ENCODE measurements at places on chromosomes 5 and 9.

GRCh38 chr5:31193591-31194467 is at the start of gene CDH6:
Gene CDH6 (plus strand): TSS chr5:31193686. CDS start chr5:31267474, 73,788 bp downstream.
- DNase-seq = peak; percentile 70

- no peak for DNase-seq
These were observed 301.5 kb upstream of the ACTBL2 start for GRCh38 chr5:57784121-57784520.

DNA sequence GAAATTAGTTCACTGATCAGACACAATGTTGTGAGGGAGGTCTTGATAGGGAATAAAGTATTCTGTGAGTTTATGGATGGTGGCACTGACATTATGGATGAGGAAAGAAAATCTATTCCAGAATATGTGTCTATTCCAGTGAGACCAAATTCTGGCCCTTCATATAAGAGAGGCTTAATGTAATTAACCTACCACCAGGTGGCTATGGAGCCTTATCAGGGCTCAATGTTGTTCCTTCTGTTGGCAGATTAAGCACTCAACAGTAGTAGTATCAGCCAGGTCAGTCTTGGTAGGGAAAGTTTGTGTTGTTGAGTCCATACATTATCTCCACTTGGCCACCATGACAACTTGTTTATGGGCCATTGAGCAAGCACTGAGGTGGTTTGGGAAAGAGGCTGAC is 41.7 kb upstream of the BARX1 start:
- no peak for DNase-seq

GRCh38 chr5:36638056-36638455 is 31.6 kb downstream of the SLC1A3 start:
- no peak for DNase-seq

- no peak for DNase-seq
These were observed 21.7 kb downstream of the IL33 start for GRCh38 chr9:6237267-6237666.

GRCh38 chr5:73946919-73947602 is 321.1 kb downstream of the ARHGEF28 start:
- DNase-seq = no peak

DNA sequence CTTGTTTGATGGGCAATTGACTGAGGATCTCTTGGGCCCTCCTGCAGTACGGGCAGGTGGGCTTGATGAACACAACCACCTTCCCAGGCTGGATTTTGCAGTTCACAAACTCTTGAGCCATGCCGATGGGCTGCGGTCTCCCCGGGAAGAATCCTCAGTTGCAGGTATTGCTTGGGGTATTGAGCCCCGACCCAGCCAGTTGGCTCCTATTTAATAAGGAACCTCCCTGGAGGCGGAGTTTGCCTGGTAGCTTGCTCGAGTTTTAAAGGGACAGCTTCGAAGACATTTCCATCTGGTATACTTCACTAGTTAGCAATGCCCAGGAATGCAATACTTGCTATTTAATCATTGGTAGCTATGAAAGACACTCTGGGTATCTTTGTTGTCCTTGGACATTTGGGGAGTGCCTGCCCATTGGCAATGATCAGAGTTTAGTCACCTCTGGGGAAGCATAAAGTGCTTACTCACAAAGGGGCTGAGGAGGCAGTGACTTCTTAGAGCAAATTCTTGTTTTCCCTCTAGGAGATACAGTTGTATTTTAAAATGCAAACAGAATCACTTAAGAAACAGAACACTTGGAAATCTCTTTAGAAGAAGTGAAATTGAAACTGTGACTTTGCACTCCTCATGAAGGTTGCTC is at the start of gene GLRX:
TSS of gene GLRX (minus strand) at position 185 of the 640 bp plus-strand sequence. CDS start at position 121, 64 bp downstream.
- peak; percentile 77 for DNase-seq

- peak; percentile 88 for DNase-seq
These were observed 414.3 kb downstream of the ANXA1 start for GRCh38 chr9:73565833-73566465.

GRCh38 chr5:154962494-154962893 is 21.6 kb downstream of the MRPL22 start:
- no peak for DNase-seq

GRCh38 chr5:53116597-53116996 is 7.0 kb upstream of the MOCS2 start:
- DNase-seq = no peak

GRCh38 chr9:92180669-92181181 is 65.5 kb upstream of the SPTLC1 start:
- DNase-seq = no peak

DNA sequence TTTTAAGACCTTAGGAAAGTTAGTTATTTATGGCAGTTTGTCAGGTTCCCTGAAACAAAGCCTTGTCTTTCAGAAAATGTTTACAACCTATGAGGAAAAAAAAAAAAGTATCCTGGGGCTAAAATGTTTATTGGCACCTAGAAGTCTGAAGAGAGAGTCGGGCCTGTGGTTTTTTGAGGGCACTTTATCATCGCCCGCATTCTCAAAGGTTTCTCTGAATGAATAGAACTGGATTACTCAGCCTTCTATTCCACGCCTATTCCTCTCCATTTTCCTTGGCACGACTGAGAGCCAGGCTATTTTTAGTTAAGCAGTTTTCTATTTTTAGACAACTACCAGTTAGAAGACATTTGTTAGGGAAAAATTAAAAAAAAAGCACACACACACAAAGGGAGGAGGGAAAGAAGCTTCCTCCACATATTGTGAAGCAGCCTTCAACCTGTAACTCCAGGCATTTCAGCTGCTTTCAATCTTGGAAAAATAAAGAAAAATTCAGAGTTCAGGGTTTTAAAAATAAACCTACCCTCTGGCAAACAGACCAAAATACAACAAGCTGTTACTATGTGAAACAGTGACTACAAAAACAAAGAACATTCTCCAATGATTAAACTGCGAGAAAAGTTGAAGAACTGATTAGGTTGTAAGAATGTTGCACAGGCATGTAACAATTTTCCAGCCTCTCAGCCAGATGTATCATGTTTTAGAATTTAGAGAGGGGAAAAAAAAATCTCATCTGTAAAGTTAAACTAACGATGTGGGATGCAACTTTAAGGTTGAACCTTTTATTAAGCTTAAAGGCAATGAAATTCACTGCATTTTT is 97.0 kb downstream of the MEF2C start:
- DNase-seq = peak; percentile 69

GRCh38 chr5:128380337-128380736 is 157.7 kb downstream of the FBN2 start:
- DNase-seq = no peak

DNA sequence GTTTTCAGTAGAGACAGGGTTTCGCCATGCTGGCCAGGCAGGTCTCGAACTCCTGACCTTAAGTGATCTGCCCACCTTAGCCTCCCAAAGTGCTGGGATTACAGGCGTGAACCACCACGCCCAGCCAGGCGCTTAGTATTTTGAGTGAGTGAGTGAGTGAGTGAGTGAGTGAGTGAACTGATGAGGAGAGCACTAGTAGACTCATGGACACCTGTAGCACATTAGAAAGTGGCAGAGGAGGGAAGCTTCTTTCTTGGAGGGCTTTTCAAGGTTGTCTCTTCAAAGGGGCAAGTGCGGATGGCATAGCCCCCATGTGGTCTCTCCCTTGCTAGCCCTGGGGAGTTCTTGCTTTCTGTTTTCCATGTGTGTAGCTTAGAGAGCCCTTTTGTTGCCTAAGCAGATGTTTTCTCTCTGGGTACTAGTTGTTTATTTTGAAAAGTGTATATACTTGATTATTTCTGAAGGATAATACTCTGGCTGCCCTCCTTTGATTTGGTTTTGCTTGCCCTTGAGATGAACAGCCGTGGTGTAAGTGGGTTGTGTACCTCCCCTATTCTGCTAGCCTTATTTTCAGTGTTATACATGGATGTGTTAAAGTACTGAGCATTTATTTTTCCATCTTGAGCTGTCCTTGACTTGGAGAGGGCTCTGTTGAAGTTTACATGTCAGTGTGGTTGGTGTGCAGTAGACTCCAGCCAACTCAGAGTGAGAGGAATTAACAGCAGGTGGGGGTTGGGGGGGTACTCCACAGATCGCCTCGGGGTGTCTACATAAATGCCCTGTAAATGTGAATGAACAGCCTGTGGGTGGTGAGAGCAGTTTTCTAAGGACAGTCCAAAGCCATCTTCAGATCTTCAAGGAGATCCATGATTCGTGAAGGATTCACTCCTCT is 35.5 kb downstream of the PRRC2B start:
- no peak for DNase-seq

GRCh38 chr9:92324889-92325268 is 271 bp downstream of the NOL8 start:
- DNase-seq = peak; percentile 11

- DNase-seq = no peak
These were observed 64.2 kb downstream of the PRLR start for GRCh38 chr5:35166043-35166442.

DNA sequence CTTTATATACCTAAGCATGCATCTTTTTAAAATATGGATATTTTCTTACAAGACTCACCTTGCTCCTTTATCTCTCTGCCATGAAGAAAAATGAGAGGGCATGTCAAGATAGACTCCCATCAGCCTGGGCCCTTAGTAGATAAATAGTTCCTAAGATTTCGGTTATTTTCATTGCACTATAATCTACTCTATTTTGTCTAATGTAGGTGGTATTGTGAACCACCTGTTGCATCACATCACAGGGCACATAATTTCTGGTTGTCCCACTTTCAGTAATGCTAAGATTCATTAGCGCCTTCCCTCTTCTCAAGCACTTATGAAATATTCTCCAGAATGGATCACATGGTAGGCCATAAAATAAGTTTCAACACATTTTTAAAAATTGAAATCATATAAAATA is 202.5 kb upstream of the ADRA1B start:
- DNase-seq = no peak

GRCh38 chr5:127804886-127805426 is 101.8 kb downstream of the CCDC192 start:
- no peak for DNase-seq

DNA sequence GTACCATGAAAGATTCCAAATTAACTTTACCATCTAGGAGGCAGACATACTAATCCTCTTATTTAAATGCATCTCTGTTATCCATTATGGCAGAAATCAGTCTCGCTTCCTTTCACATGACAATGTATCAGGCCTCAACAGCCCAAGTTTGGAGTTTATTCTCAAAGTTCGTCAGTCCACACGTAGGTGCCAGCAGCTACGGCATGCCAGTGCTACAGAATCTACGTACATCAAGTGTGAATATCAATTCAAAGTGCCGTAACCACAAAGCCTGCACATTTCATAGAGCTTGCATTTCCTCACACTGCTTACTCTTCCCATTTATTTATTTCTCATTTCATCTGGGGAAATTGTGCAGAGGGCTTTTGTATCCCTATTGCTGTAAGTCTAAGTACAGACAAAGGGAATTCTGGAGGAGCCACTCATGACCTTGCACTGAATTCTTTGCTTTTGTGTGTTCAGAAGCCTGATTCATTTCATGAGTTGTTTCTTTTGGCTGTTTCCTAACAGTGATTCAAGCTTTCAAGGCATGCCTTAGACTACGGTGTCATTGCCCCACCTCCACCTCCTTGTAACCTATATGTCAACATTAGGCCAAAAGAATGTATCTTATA is 10.0 kb downstream of the ENC1 start:
- no peak for DNase-seq

- no peak for DNase-seq
These were observed 5.7 kb downstream of the TGFBI start for GRCh38 chr5:136034492-136034891.

GRCh38 chr5:126460459-126460858 is 37.2 kb downstream of the GRAMD2B start:
- peak; percentile 81 for DNase-seq

DNA sequence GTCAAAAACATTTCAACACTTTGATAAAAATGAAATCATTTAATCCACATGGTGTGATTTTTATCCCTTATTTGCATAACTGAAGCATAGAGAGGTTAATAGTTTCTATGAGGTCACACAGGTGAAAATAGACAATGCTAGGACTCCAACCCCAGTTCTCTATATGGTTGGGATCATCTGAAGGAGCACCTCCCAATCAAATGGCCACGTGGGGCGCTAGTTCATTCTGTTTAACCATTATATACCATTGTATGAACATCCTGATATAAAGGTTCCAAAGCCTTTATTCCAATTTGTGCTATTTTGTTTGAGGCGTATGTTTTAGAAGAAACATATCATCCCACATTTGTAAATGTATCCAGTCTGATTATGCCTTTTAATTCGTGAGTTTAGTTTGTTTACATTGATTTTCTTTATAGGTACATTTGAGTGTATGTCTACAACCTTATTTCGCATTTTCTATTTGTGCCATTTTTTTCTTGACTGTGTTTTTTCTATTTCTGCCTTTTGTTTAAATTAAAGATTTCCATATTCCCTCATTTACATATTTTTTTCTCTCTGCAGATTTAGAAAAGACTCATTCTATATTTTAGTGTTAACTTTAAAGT is 1092.0 kb downstream of the MAT2B start:
- peak; percentile 5 for DNase-seq

GRCh38 chr9:134551644-134552348 is 89.8 kb upstream of the COL5A1 start:
- peak; percentile 40 for DNase-seq

GRCh38 chr9:124810663-124811355 is 33.9 kb downstream of the OLFML2A start:
- DNase-seq = no peak

DNA sequence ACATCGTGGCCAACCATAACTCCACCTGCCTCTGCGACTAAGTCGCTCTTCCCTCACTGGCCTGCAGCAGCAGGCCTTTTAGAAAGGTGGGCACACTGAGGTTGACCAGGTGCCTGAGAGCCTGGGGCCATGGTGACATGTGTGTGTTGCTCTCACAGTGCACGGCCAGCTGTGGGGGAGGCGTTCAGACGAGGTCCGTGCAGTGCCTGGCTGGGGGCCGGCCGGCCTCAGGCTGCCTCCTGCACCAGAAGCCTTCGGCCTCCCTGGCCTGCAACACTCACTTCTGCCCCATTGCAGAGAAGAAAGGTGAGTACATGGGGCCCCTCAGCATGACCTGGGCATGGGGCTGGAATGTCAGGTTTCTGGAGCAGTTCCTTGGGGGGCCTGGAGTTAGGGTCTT is 104.5 kb upstream of the ICE1 start:
- no peak for DNase-seq

DNA sequence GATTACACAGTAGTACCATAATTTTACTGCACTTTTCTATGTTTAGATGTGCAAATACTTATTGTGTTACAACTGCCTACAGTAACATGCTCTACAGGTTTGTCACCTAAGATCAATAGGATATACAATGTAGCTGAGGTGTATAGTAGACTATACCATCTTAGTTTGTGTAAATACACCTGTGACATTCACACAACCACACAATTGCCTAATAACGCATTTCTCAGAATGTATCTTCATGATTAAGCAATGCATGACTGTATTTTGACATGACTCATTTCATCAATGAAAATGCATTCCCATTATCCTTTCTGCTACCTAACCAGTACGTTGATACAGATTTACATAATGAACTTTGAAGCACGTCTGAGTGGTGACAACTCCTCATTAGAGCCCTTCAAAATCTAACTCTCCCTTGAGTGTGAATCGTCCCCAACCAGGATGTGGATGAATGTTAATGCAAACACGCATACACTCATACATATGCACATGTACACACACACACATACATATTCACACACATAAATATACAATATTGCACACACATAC is 28.4 kb downstream of the GZMK start:
- no peak for DNase-seq

GRCh38 chr5:167720676-167721260 is 570.7 kb upstream of the WWC1 start:
- DNase-seq = no peak

Measured in pons (tissue), 1 donor.